ENCODE measurements at places on chromosomes 7 and 10.

DNA sequence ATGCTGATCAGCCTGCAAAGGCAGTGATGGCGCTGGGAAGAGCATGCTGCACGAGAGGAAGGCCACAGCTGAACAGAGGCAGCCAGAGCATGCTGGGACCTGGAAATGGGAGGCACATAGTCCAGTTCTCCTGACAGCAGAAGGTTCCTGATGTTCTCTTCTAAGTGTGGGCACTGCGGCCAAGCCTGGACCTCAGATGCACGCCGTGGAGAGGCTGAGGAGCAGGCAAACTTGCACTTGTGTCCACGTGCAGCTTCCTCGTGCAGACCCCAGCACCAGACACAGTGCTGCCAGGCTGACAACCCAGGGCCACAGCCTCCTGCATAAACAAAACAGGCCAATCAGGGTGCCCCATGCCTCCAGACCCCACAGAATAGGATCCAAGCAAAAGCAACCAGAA is 93.5 kb upstream of the LANCL2 start:
- DNase-seq = no peak

- no peak for DNase-seq
Measured at GRCh38 chr7:148336411-148336810, 254.2 kb upstream of the C7orf33 start.

DNA sequence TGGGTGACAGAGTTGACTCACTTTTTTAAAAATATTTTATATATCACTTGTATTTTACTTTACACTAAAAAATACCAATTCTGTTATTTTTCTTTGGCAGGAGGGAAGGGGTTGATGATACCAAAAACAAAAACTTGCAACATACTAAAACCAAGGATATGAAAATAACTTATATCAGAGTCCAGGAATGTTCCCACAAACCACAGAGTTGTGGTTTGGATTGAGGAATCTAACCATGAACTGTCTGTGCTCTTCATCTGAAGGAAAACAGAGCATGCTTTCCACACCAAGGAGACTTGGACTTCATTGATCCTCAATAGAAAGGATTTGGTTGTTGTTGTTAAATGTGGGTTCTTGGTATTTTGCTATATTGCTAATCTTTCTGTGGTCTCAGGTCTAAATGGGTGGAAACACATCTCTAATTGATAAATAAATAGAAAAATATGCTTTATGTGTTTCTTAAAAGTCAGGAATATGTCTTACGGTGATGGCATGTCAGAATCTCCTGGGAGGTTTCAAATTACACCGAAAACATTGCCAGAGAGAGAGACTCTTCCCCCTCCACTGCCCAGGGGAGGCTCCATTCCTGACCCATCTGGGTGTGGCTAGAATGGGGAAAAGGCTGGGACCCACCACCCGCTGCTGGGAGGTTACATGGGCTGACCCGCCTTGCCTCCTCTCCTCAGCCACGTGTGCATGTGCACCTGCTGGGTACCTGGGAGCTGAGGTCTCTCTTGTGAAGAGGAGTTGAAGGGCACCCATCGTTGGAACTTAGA is 46.9 kb upstream of the STK17A start:
- peak; percentile 85 for DNase-seq

DNA sequence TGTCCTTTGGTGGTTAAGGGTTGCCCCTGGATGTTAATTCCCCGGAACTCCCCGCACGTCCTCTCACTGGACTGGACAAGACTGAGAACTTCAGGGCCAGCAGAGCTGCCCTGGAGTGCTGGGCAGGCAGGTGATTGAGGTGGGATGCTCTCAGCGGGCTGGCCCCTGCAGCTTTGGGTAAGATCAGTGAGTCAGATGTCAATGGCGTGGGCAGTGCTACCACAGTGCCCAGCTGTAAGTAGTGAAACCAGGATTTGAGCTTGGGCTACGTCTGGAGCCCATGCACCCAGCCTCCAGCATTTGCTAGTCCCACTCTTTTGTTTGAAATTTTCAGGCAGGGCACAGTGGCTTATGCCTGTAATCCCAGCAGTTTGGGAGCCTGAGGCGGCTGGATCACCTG is 6.7 kb upstream of the SEPHS1 start:
- DNase-seq = no peak

DNA sequence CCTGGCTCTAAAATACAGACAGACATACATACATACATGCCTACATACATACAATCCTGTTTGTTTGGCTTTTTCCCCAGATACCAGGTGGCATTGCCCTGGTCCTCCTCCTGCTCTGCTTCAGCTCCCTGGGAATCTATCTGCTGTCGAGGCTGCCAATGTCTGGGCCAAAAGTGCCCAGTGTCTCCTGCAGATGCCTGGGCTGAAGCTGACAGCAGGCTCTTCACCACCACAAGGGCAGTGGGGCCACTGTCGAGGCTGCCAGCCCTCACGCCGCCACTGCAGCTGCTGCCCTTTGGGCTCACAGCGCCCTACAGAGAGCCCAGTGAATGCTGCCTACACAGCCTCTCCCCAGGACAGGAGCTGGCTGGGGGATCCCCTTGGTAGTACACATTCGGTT is 18.0 kb upstream of the STN1 start:
- no peak for DNase-seq

DNA sequence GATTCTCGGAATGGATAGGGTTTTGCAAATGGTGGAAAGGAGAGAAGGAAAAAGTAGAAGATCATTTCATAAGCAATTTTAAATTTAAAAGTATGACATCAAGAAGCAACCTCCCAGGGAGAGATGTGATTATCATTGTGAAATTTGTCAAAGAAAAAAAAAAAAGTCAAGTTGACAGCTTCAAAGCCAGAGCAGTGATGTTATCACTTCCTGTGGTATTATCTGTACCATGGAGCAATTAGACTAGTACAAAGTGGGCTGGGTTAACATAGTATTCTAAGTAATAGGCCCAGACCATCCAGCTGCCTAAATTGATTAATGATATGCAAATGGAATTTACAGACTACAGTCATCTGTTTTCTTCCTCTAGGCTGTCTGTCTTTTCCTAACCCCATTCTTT is 84.0 kb upstream of the NPY start:
- no peak for DNase-seq

GRCh38 chr10:58993480-58994221 is 182.8 kb upstream of the PHYHIPL start:
- DNase-seq = no peak

DNA sequence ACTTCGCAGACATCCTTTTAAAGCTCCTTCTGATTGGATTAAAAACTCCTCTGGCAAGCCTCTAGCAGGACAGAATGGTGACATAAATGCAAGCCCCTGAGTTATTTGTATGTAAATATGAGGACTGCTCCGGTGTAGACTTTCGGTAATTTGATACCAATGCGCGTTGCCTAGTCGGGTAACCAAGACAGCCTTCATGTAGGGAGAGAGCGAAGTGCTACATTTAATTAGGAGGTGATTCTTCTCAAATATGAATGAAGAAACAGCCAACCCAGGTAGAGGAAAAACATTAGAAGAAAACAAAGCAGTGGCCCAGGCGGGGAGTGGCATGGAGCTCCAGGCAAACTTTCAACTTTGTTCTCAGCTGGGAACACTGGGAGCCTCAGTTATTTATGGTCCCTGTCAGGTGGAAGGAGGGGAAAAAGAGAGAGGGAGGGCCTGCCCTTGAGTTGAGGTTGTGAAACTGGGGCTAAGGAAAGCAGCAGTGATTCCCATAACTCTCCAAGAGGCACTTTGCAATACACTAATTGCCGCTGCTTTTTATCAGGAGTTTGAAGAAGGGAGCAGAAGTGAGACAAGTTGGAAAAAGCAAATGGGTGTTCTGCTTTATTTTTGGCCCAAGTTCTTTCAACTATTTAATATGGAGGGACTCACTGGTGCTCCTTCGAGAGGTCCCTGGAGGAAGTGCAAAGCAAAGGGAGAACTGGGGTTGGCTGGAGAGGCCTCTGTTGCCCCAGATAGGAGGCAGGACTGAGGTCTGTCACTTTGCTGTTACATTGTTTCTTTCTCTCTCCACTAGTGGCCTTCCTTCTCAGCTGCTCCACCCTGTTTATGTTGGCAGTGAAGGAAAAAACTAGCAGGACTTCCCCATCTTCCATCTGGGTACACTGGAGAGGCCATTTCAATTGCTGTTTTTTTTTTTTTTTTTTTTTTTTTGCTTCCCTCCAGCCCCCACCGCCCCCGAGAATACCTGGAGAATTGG is 234.6 kb upstream of the CCDC6 start:
- DNase-seq = no peak

Measured in brain microvascular endothelial cell (primary cell).